Right lobe of liver (tissue), 6 donors: ENCODE measurements at places on chromosomes 13 and 19. TPM values are rescaled to one million over a fixed set of nuclear protein-coding genes. Genes with fewer than 3 reads are reported as not detected.

- DNase-seq = no peak
- H3K27ac ChIP-seq = no peak overlapping the region
- no peaks in the 10 kb centered on the region for H3K27me3 ChIP-seq
- H3K4me1 ChIP-seq = no peaks in the 10 kb centered on the region
These were observed 175.4 kb downstream of the KLF12 start for GRCh38 chr13:73958657-73959397.

- no peaks in the 10 kb centered on the region for H3K36me3 ChIP-seq
- H3K27ac ChIP-seq = no peak overlapping the region
- no peak overlapping the region for H3K4me3 ChIP-seq
- no peaks in the 10 kb centered on the region for H3K27me3 ChIP-seq
- no peaks in the 10 kb centered on the region for H3K4me1 ChIP-seq
These were observed 379.4 kb downstream of the KLF12 start for GRCh38 chr13:73754727-73755292.

DNA sequence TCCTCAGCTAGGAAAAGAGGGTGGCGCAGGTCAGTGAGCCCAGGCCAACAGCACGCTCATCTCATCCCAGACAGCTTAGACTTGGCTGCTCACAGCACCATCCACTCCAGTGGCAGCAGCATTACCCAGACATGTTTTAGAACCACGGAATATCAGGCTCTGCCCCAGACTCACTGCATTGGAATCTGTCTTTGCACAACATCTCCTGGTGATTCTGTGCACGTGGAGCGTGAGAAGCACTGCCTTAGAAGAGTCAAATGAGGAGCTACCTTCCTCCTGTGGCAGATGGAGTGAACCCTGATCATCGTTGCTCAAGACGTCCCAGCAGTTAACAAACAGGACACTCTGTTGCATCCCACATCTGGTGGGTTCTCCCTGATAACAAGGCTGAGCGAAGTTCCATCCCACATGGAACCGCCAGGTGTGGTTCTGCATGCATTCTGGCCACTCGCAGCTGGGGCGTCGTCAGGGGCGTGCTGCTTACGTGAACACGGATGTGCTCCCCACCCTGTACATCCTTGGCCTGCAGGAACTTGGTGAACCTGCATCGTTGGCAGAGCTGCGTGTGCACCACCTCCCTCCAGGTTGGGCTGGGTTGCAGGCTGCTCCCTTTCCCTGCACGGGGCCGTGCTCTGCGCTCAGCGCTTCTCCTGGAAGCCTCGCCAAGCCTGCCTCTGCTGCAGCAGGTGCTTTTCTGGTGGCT is 25.2 kb upstream of the ATP11A start:
- H3K27me3 ChIP-seq = no peaks in the 10 kb centered on the region
- no peak overlapping the region for H3K27ac ChIP-seq
- no peak overlapping the region for H3K4me3 ChIP-seq
- H3K36me3 ChIP-seq = no peaks in the 10 kb centered on the region
- no peaks in the 10 kb centered on the region for H3K4me1 ChIP-seq

DNA sequence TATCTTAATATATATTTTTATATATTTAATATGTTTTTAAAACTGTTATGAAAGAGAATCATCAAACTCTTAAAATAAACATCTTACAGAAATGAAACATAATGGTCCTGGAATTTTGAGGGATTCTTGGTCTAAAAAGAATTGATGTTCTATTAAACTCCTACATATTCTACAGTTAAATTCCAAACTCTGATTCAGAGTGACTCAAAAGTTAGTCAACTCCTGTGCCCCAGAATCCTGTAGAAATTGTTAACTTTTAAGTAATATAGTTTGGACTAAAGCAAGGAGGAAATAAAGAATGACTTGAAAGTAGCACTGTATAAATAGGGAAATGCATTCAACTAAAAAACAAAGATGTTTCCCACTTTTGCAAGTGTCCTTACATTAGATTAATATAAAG is 47.7 kb downstream of the FNDC3A start:
- H3K4me1 ChIP-seq = no peaks in the 10 kb centered on the region
- no peaks in the 10 kb centered on the region for H3K36me3 ChIP-seq
- no peak overlapping the region for H3K4me3 ChIP-seq
- DNase-seq = no peak

- no peaks in the 10 kb centered on the region for H3K27me3 ChIP-seq
- DNase-seq = no peak
- H3K4me3 ChIP-seq = no peak overlapping the region
- peaks cover 22% of the 10 kb centered on the region for H3K36me3 ChIP-seq
These were observed 10.0 kb downstream of the LHB start for GRCh38 chr19:49006905-49007304.

- H3K27me3 ChIP-seq = no peaks in the 10 kb centered on the region
- no peaks in the 10 kb centered on the region for H3K36me3 ChIP-seq
- no peak for DNase-seq
- H3K4me3 ChIP-seq = no peak overlapping the region
These were observed 33.4 kb downstream of the STARD13 start for GRCh38 chr13:33252135-33252534.

DNA sequence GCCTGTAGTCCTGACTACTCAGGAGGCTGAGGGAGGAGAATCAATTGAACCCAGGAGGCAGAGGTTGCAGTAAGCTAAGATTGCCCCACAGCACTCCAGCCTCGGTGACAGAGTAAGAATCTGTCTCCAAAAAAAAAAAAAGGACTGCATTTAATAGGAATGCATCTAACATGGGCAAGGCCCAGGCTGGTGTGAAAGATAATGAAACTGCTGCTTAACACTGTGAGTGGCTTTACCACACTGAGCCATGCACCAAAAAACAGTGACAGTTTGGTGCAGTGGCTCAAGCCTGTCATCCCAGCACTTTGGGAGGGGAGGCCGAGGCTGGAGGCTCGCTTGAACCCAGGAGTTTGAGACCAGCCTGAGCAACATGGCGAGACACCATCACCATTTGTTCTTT is 8.6 kb downstream of the GTF2F1 start:
- H3K4me1 ChIP-seq = no peaks in the 10 kb centered on the region
- H3K27me3 ChIP-seq = no peaks in the 10 kb centered on the region
- no peak overlapping the region for H3K4me3 ChIP-seq
- no peak overlapping the region for H3K27ac ChIP-seq
- no peak for DNase-seq

GRCh38 chr19:19538785-19539166 is 711 bp downstream of the CILP2 start:
- no peak overlapping the region for H3K4me3 ChIP-seq
- no peaks in the 10 kb centered on the region for H3K4me1 ChIP-seq
- H3K27me3 ChIP-seq = peaks cover 6% of the 10 kb centered on the region
- no peaks in the 10 kb centered on the region for H3K36me3 ChIP-seq
- no peak for DNase-seq

- no peaks in the 10 kb centered on the region for H3K36me3 ChIP-seq
- H3K4me1 ChIP-seq = no peaks in the 10 kb centered on the region
- no peaks in the 10 kb centered on the region for H3K27me3 ChIP-seq
- H3K27ac ChIP-seq = no peak overlapping the region
- DNase-seq = no peak
These were observed 524.7 kb downstream of the MYO16 start for GRCh38 chr13:109154146-109154545.

- peaks cover 3% of the 10 kb centered on the region for H3K4me1 ChIP-seq
- no peak overlapping the region for H3K4me3 ChIP-seq
- no peaks in the 10 kb centered on the region for H3K27me3 ChIP-seq
- no peak overlapping the region for H3K27ac ChIP-seq
- no peaks in the 10 kb centered on the region for H3K36me3 ChIP-seq
These were observed 1.4 kb downstream of the FFAR2 start for GRCh38 chr19:35449359-35450043.

- H3K4me1 ChIP-seq = no peaks in the 10 kb centered on the region
- H3K27me3 ChIP-seq = no peaks in the 10 kb centered on the region
- no peak overlapping the region for H3K27ac ChIP-seq
- no peak overlapping the region for H3K4me3 ChIP-seq
- DNase-seq = no peak
These were observed 10.9 kb downstream of the MEDAG start for GRCh38 chr13:30916991-30917390.

DNA sequence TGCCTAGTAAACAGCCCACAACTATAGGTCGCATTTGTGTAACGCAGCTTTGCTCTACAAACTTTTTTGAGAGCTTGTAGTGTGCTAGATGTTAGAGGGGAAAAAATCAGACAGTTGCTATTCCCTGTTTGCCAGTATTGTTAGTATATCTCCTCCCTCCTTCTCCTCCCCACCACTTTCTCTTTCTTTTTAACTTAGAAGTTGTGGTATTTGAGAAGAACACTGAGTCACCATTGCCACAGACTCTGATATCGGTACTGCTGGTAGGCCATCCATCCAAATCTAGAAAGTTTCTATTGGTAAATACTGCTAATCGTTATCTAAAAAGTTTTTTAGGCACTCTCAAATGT is 666 bp downstream of the POMP start:
- peak overlapping the region; percentile 78 for H3K27ac ChIP-seq
- H3K27me3 ChIP-seq = no peaks in the 10 kb centered on the region
- peaks cover 20% of the 10 kb centered on the region for H3K4me1 ChIP-seq
- no peak for DNase-seq

GRCh38 chr19:18610556-18611326 is 1.9 kb upstream of the TMEM59L start:
- no peak for DNase-seq
- no peak overlapping the region for H3K4me3 ChIP-seq
- no peak overlapping the region for H3K27ac ChIP-seq
- no peaks in the 10 kb centered on the region for H3K4me1 ChIP-seq

GRCh38 chr13:100855151-100855550 is 180.6 kb upstream of the TMTC4 start:
- no peaks in the 10 kb centered on the region for H3K36me3 ChIP-seq
- H3K4me3 ChIP-seq = no peak overlapping the region
- H3K27me3 ChIP-seq = no peaks in the 10 kb centered on the region
- no peak overlapping the region for H3K27ac ChIP-seq
- DNase-seq = no peak

DNA sequence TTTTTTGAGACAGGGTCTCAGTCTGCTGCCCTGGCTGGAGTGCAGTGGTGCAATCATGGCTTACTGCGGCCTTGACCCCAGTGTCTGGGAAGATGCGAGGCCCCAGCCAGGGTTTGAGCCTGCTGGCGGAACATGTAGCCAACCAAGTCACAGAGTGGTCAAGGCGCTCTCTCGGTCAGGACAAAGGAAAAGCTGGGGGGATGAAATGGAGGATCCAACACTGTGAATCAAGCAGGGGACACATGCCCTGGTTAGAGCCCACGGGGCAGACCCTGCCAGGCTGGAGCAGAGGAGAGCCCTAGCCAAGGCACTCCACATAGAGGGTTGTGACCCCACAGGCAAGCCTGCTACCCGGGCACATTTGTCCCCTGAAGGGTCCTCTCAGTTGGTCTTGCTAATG is 10.1 kb downstream of the TUBA3C start:
- no peak for DNase-seq
- H3K4me1 ChIP-seq = no peaks in the 10 kb centered on the region
- H3K27ac ChIP-seq = no peak overlapping the region
- H3K27me3 ChIP-seq = no peaks in the 10 kb centered on the region
- H3K36me3 ChIP-seq = no peaks in the 10 kb centered on the region

DNA sequence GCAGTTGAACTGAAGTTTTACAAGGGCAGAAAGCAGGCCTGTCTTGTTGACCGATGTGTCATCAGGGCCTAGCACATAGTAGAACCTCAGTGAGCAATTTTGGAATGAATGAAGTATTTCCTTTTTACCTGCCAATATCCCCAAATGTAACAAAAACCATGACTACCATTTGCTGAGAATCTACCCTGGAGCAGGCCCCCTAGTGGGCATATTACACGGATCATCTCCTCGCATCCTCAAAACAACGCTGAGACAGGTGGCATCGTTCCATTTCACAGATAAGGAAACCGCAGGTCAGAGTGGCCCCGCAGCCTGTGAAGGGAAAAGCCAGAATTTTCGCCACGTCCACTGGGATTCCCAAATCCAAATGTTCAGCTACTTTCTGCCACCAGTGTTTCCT is 77.9 kb downstream of the CACNA1A start:
- H3K36me3 ChIP-seq = no peaks in the 10 kb centered on the region
- no peak for DNase-seq
- H3K27me3 ChIP-seq = no peaks in the 10 kb centered on the region

DNA sequence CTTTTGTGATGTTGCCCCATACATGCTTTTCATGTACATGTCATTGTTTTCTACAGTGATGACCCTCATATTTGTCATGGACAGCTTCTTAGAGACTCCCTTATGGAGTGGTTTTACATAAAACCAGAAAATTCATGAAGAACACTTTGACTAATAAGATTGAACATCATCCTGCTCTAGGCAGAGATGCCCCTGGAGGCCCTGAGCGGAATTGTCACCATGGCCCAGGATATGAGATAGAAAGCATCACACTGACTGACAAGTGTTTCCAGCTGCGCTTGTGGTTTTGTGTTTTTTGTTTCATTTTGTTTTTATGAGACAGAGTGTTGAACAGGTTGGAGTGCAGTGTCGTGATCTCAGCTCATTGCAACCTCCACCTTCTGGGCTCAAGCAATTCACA is 22.2 kb downstream of the ZNF701 start:
- DNase-seq = no peak
- H3K27me3 ChIP-seq = no peaks in the 10 kb centered on the region
- H3K36me3 ChIP-seq = no peaks in the 10 kb centered on the region

- H3K27me3 ChIP-seq = no peaks in the 10 kb centered on the region
- H3K36me3 ChIP-seq = no peaks in the 10 kb centered on the region
- H3K4me3 ChIP-seq = no peak overlapping the region
These were observed 8.8 kb downstream of the METTL21C start for GRCh38 chr13:102686024-102686423.

- no peak for DNase-seq
- H3K36me3 ChIP-seq = no peaks in the 10 kb centered on the region
- H3K4me3 ChIP-seq = no peak overlapping the region
- peaks cover 3% of the 10 kb centered on the region for H3K4me1 ChIP-seq
These were observed 7.8 kb upstream of the C19orf84 start for GRCh38 chr19:51398096-51398704.

Gene SLC5A5
- total RNA-seq = not detected

Gene C1QTNF9
- 0.18 TPM for total RNA-seq

Gene KIR2DL3
- not detected for total RNA-seq

Gene ZNF701
- 3.4 TPM for total RNA-seq

Gene SLC10A2
- total RNA-seq = not detected

Gene SLITRK6
- not detected for total RNA-seq

Gene ATP4A
- not detected for total RNA-seq

Gene CD33
- 1.7 TPM for total RNA-seq

Gene SIGLEC7
- 3.9 TPM for total RNA-seq

Gene EIF3K
- total RNA-seq = 98.8 TPM

Gene SIGLEC11
- total RNA-seq = 2.1 TPM

Gene TARM1
- not detected for total RNA-seq

Gene USP12
- 13.4 TPM for total RNA-seq

Gene SBSN
- not detected for total RNA-seq

Gene ATP1A3
- total RNA-seq = 0.07 TPM
